ENCODE measurements at places on chromosomes 2 and 18. TPM values are rescaled to one million over a fixed set of nuclear protein-coding genes. Genes with fewer than 3 reads are reported as not detected.

GRCh38 chr18:70822117-70822516 is 533.3 kb downstream of the SOCS6 start:
- H3K4me1 ChIP-seq, result no peaks in the 10 kb centered on the region
- H3K36me3 ChIP-seq, result no peaks in the 10 kb centered on the region
- H3K27me3 ChIP-seq, result no peaks in the 10 kb centered on the region
- no peak overlapping the region for H3K4me3 ChIP-seq
- no peak overlapping the region for H3K27ac ChIP-seq
- DNase-seq, result no peak

- DNase-seq, result no peak
- no peaks in the 10 kb centered on the region for H3K4me1 ChIP-seq
- peaks cover 22% of the 10 kb centered on the region for H3K36me3 ChIP-seq
- no peak overlapping the region for H3K4me3 ChIP-seq
Measured at GRCh38 chr2:241417626-241418025, 61.5 kb downstream of the FARP2 start.

VWA3B gene
- total RNA-seq, result not detected

- H3K36me3 ChIP-seq, result no peaks in the 10 kb centered on the region
- H3K27ac ChIP-seq, result peak overlapping the region; percentile 57
- peak overlapping the region; percentile 46 for H3K4me3 ChIP-seq
- DNase-seq, result peak; percentile 48
- peaks cover 5% of the 10 kb centered on the region for H3K4me1 ChIP-seq
Measured at GRCh38 chr2:27095745-27096651, 9.4 kb downstream of the KHK start.

- DNase-seq, result no peak
- H3K36me3 ChIP-seq, result peaks cover 2% of the 10 kb centered on the region
- H3K4me1 ChIP-seq, result peaks cover 8% of the 10 kb centered on the region
- H3K4me3 ChIP-seq, result no peak overlapping the region
- H3K27me3 ChIP-seq, result no peaks in the 10 kb centered on the region
Measured at GRCh38 chr2:71129114-71129901, 721 bp downstream of the MCEE start.

DNA sequence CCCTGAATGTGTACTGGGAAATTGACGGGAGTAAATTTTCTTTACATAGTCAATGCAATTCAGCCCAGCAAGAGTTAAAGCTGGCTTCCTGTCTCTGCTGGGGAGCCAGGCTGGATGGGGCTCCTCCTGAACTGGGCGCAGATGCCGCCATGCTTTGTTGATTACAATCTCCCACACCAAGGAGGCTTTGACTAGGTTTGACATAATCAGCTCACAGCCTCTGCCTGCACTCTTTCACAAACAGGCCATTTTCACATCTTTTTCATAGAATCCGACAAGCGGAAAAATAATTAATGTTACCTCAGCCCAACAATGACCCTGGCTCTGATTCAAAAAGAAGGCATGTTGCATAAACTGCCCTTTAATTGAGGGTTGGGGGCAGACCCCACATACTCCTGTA is 54.3 kb downstream of the FOXI3 start:
- no peak overlapping the region for H3K27ac ChIP-seq
- H3K4me3 ChIP-seq, result no peak overlapping the region
- peaks cover 16% of the 10 kb centered on the region for H3K27me3 ChIP-seq
- no peaks in the 10 kb centered on the region for H3K4me1 ChIP-seq
- DNase-seq, result no peak
- H3K36me3 ChIP-seq, result no peaks in the 10 kb centered on the region

CREB1 gene
- total RNA-seq, result 97.5 TPM

DNA sequence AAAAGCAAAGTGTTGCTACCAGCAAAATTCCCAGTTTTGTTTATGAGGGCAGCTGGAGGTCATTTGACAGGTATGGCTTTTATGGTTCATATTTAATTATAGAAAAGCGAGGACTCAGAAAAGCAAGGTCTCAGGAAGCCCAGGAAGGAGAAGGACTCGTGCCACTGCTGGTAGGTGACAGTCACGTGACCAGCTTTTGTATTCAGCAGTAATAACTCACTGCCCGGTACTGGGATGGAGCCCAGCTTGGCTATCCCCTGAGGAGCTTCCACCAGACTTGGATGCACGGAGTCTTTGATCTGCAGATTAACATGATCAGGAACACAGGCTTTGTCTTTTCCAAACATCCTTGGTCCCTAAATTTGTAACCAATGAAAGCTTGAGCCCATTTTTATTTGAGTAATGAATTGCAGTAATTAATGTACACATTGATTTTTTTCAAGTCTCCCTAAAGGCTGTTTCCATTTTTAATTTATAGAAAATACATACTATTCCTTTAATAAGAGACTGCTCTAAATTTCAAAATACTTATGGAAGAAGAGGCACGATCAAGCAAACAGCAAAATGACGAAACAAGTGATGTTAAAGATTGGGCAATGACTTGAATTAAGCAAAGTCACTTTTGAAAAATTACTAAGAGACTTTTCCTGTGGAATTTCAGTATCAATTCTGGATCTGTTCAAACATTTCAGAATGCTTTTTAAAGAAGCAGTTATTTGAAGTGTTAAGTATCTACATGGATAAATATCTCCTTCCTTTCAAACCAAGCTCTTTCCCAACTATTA is 251.7 kb upstream of the HNRNPA3 start:
- peaks cover 30% of the 10 kb centered on the region for H3K27me3 ChIP-seq
- no peak overlapping the region for H3K4me3 ChIP-seq
- no peaks in the 10 kb centered on the region for H3K36me3 ChIP-seq
- no peak overlapping the region for H3K27ac ChIP-seq
- H3K4me1 ChIP-seq, result peaks cover 1% of the 10 kb centered on the region

DAPL1 gene
- not detected for total RNA-seq

DNA sequence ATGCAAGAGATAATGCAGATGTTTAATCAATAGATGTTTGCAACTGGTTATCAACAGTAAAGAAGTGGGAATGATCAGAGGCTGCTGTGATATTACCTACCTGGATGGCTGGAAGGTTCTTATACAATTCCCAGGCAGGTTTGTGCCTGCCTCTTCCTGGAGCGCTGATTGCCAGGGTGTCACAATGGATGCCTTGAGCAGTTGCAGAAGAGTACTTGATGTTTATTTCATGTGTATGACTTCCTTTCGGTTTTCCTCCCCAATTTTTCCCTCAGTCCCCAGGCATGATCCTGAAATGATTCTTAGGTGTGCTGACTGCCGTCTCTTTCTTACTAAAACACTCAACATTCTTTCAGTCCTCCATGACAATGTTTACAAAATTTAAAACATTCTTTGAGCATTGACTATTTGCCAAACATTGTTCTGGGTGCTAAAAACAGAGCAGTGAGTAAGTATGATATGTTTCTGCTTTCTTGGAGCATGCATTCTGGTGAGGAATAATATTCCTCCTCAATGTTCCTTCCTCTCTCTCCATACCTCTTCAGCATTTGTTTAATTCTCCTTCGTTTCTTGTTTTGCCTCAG is 416.6 kb upstream of the TRIB2 start:
- DNase-seq, result no peak
- no peak overlapping the region for H3K27ac ChIP-seq
- peaks cover 48% of the 10 kb centered on the region for H3K4me1 ChIP-seq
- H3K36me3 ChIP-seq, result peaks cover 9% of the 10 kb centered on the region
- no peaks in the 10 kb centered on the region for H3K27me3 ChIP-seq

- no peaks in the 10 kb centered on the region for H3K27me3 ChIP-seq
- DNase-seq, result no peak
- H3K4me3 ChIP-seq, result peak overlapping the region; percentile 62
- peaks cover 23% of the 10 kb centered on the region for H3K36me3 ChIP-seq
Measured at GRCh38 chr2:43559391-43560230, 36.2 kb downstream of the THADA start.

DNAH7 gene
- not detected for total RNA-seq

DNA sequence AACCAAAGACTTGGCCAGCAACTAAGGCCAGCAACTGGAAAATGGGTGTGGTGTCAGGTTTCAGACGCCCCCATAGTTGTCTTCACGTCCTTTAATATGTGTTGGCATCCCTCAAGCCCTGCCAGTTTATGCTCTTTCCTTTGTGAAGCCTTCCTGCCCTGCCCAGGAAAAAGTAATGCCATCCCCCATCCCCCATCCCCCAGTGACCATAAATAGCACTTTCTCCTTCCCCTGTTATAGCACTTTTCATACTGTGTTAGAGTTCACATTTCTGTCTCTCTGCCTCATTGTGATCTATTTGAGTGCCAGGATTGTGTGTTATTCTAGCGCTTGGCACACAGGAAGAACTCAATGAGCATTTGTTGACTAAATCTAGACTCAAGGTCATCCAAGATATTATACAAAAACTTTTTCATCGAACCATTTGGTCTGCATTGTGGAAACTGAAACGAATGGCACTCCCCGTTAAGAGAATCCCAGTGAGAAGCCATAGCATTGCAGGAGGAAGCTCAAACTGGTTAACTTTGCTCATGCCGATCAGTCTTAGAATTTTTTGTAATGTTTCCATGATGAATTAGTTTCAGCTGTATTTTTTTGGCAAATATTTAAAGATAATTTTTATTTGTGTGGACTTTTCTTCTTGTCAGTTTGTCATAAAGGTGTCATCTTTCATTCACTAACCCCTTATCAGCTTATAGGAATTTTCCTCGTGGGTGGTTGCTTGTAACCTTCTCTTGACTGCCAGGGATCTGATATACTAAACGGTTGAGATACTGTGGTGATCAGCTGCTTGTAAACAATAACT is 15.7 kb downstream of the CRIM1 start:
- peaks cover 9% of the 10 kb centered on the region for H3K4me1 ChIP-seq
- peaks cover 2% of the 10 kb centered on the region for H3K36me3 ChIP-seq
- no peak for DNase-seq

GRCh38 chr2:23065936-23066335 is 319.0 kb upstream of the KLHL29 start:
- no peaks in the 10 kb centered on the region for H3K27me3 ChIP-seq
- no peak overlapping the region for H3K27ac ChIP-seq
- no peak for DNase-seq
- H3K4me1 ChIP-seq, result no peaks in the 10 kb centered on the region
- H3K4me3 ChIP-seq, result no peak overlapping the region
- H3K36me3 ChIP-seq, result no peaks in the 10 kb centered on the region

DNA sequence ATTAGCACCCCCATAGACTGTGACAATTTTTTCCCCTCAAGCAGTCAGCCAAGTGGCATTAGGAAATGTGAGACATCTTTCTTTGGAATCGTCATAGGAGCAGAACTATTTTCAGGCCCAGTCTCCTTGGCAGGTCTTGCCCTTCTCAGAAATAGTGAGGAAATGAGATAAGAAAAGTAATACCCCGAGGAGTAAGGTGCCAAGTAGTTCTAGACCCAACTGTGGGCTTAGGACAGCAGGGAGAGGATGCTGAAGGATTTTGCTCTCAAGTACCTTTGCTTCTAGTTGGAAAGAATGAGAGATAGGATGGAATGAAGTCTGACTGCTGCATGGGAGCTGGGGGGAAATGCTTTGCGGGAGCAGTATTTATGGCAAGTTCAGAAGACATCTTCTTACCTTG is 31.8 kb downstream of the PRKCE start:
- peaks cover 2% of the 10 kb centered on the region for H3K4me1 ChIP-seq
- DNase-seq, result no peak
- peaks cover 2% of the 10 kb centered on the region for H3K36me3 ChIP-seq
- H3K27me3 ChIP-seq, result no peaks in the 10 kb centered on the region
- H3K27ac ChIP-seq, result no peak overlapping the region
- H3K4me3 ChIP-seq, result no peak overlapping the region

- DNase-seq, result peak; percentile 27
- peak overlapping the region; percentile 6 for H3K4me3 ChIP-seq
- H3K27ac ChIP-seq, result peak overlapping the region; percentile 32
- H3K36me3 ChIP-seq, result no peaks in the 10 kb centered on the region
- peaks cover 10% of the 10 kb centered on the region for H3K4me1 ChIP-seq
Measured at GRCh38 chr2:10283106-10284062, 19.3 kb upstream of the HPCAL1 start.

- H3K27ac ChIP-seq, result no peak overlapping the region
- H3K4me1 ChIP-seq, result no peaks in the 10 kb centered on the region
- DNase-seq, result no peak
- H3K4me3 ChIP-seq, result no peak overlapping the region
- no peaks in the 10 kb centered on the region for H3K27me3 ChIP-seq
Measured at GRCh38 chr2:138183705-138184104, 219.4 kb downstream of the HNMT start.

GPBAR1 gene
- total RNA-seq, result 0.72 TPM

GRCh38 chr2:238294393-238295143 is 6.2 kb upstream of the PER2 start:
- DNase-seq, result no peak
- no peaks in the 10 kb centered on the region for H3K36me3 ChIP-seq
- H3K27me3 ChIP-seq, result peaks cover 7% of the 10 kb centered on the region
- H3K4me3 ChIP-seq, result no peak overlapping the region
- H3K4me1 ChIP-seq, result peaks cover 8% of the 10 kb centered on the region
- no peak overlapping the region for H3K27ac ChIP-seq

DNA sequence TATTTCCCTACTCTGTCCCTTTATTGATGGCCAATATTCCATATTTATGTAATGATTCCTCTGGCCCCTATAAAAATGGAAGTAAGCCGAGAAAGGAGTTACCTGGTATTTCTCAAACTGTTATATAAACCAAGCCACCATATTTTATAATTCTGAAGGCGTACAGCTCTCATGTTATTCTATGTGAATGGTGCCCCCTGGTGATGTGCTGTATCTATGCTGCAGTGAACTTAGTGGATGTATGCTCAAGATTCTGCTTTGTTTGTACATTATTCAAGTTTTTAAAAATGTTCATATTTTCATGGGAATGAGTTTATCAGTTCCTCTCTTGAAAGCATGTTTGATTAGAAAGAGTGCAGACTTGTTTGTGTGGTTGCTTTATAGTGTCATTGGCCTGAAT is 194.5 kb upstream of the LRRTM1 start:
- H3K4me3 ChIP-seq, result no peak overlapping the region
- H3K4me1 ChIP-seq, result no peaks in the 10 kb centered on the region
- H3K27me3 ChIP-seq, result no peaks in the 10 kb centered on the region
- H3K27ac ChIP-seq, result no peak overlapping the region
- DNase-seq, result no peak

DNA sequence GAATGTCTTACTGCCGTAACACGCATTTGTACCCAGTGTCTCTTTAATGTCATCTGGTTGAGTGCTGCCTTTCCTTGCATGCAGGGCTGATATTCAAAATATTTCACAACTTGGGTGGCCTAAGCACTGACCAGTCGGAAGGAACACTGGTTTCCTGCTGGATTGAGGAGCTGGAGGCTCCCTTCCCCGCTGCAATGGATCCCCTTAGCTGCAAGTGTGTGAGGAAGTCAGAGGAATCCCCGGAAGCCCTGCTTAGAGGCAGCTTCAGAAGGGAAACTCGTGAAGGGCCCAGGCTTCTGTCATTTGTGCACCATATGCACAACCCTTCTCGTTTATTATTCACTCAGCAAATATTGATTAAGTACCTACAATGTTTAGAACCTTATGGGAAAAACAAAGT is 33.2 kb upstream of the SP3 start:
- no peaks in the 10 kb centered on the region for H3K4me1 ChIP-seq
- DNase-seq, result no peak
- H3K27ac ChIP-seq, result no peak overlapping the region
- H3K27me3 ChIP-seq, result peaks cover 17% of the 10 kb centered on the region

KCNIP3 gene
- not detected for total RNA-seq

MROH2A gene
- not detected for total RNA-seq

GRCh38 chr2:36380624-36381481 is 25.3 kb downstream of the CRIM1 start:
- DNase-seq, result no peak
- no peaks in the 10 kb centered on the region for H3K4me1 ChIP-seq
- no peaks in the 10 kb centered on the region for H3K27me3 ChIP-seq
- no peak overlapping the region for H3K4me3 ChIP-seq
- H3K36me3 ChIP-seq, result no peaks in the 10 kb centered on the region

C1GALT1C1L gene
- not detected for total RNA-seq

Measured in activated naive CD8-positive, alpha-beta T cell treated with anti-CD3 and anti-CD28 coated beads, Interleukin-2, amount 10 ng/mL, durations not matched to agents 7 days and 5 days (primary cell).